ENCODE measurements at places on chromosomes 6 and 20.

GRCh38 chr6:72627539-72627938 is 5.7 kb downstream of the KCNQ5 start:
- DNase-seq: no peak

GRCh38 chr6:154602296-154602695 is 91.8 kb upstream of the CNKSR3 start:
- no peak for DNase-seq

DNA sequence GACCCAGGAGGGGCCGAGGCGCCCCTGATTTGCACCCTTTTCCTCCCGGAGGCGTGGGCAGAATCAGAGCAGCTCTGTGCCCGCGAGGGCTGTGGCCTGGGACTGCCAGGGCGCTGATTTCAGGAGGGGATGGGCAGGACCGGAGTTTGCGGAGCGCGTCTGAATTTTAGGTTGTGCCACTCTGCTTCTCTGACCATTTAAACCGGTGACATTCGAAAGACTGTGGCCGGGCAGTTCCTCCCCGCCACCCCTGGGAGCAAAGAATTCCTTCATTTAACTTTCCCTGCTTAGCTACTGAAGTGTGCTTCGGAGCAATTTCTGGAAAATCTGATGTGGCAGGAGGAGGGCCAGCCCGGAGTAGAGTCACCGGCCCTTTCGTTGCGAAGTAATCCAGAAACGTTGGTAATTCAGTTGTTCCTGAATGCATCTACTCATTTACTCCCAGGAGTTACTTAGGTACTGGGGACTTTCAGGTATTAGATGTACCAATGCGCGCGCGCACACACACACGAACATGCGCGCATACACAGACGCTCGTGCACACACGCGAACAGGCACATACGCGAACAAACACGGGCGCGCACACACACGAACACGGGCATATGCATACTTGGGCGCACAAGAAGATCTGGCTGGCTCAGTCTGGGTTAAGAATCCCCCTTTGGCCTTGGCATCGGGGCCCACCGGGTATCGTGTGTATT is 568 bp downstream of the CCDC170 start:
- DNase-seq: no peak

GRCh38 chr20:15556869-15557268 is 1016.4 kb downstream of the KIF16B start:
- no peak for DNase-seq

GRCh38 chr6:84639396-84639795 is 125.0 kb downstream of the TBX18 start:
- DNase-seq: no peak

DNA sequence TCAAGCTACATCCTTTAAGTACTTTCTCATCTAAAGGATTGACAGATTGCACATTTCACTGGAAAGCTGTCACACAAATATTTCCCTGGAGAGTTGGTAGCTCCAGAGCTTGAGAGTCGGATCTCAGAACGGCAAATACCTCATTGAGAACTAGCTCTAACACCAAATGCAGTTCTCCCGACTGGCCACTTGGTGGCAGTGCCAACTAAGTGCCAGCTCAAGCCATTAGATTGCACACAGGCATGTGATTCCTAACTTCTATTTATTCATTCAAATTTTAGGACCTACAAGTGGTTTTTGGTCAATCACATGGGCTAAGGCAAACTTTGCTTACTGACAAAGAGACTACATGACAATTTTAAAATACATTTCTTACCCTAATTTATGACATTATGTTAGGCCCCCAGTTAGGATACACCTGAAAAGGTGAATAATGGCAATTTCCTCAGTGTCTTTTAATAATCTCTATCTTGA is 7.9 kb upstream of the MCHR2 start:
- DNase-seq: no peak

DNA sequence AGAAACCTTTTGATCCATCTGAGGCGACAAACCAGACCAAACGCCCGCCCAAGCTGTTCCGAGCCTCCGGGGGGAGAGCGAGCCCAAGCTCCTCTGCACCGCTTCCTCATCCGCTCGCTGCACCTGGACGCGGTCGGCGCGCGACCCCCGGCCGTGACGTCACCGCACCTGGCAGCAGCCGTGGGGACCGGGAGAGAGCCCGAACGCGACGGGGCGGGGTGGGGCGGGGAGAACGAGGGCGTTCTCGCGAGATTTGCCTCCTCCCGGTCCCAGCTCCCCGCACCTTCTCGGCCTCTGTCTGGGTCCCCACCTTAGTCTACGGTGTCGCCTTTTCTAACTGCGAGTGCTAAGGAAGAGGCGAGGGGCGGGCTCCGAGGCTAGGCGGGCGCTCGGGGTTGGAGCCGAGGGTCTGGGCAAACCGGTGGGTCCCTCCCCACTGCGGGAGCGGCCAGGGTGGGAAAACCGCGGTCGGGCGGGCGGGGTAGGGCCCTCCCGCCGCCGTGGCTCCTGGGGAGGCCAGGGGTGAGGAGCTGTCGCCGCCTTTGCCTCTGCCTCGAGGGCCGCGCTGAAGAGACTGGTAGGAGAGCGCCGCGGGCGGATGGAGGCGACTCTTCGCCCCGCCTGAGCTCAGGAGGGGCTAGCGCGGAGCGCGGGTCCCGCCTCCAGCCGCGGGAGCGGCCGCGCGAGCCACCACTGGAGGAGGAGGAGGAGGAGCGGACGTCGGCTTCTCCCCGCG is at the start of gene CD2AP:
Gene CD2AP, plus strand, starts transcription at position 293 of the 736 bp plus-strand sequence. CDS start 456 bp downstream, outside the sequence.
- peak; percentile 46 for DNase-seq

DNA sequence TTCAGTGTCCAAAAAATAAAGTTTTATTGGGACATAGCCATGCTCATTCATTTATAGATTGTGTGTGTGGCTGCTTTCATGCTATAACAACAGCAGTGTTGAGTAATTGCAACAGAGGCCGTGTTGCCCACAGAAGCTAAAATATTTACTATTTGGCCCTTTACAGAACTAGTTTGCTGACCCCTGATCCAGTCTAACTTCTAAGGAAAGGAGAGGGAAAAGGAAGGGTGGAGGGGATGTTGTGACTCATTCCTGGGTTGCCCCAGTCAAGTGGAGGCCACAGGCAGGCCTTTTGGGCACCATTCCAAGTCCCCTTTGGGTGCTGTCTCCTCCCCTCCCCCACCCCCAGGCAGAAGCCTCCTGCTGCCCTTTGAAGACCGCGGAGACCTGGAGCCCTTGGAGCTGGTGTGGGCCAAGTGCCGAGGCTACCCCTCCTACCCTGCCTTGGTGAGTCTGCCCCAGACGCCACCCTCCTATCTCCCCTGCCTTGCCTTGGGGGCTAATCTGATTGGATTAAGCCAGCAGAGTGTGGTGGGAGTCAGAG is 28.4 kb downstream of the BRPF3 start:
- no peak for DNase-seq

DNA sequence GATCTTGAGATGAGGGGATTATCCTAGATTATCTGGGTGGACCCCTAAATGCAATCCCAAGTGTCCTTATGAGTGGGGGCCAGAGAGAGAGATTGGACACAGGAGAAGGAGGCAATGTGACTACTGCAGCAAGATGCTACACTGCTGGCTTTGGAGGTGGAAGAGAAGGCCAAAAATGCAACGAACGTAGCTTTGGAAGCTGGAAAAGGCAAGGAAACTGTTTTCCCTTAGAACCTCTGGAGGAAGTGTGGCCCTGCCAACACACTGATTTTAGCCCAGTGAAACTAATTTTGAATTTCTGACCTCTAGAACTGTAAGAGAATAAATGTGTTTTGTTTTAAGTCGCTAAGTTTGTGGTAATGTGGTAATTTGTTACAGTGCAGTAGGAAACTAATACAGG is 15.7 kb downstream of the PPARD start:
- DNase-seq: no peak

DNA sequence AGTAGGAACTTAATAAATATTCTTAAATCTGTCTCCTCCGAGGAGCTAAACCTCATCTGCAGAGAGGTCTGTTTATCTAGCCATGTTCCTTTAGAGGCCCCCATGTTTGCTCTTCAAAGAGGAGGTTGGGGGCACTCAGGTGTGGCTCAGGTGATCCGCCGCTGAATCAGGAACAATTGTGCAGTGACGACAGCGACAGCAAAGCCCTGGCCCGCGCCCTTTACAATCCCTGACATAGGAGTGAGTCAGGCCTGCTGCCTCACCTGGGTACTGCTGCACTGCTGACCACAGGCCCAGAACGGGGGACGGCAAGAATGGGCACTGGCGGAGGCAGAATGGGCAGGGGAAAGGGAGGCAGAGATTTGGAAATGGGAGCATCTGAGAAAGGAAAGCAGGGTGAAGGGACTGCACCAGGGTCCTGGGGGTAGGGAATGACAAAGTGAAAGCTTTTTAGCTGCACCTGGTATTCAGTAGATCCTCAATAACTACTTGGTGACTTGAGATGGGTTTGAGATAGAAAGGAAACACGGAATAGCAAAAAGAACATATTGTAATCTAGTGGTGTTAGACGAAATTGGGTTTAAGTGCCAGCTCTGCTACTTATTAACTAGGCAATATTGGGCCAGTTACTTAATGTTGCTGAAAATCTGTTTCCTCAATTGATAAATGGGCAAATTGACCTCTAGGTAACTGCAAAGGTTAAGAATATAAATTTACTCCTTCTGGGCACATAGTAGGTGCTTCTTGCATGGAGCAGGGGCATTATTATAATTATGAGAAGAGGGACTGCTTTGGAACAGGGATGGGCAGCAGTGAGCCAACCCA is 5.4 kb upstream of the IER3 start:
- DNase-seq: no peak

GRCh38 chr20:62361799-62362589 is 5.1 kb downstream of the LAMA5 start:
- no peak for DNase-seq

DNA sequence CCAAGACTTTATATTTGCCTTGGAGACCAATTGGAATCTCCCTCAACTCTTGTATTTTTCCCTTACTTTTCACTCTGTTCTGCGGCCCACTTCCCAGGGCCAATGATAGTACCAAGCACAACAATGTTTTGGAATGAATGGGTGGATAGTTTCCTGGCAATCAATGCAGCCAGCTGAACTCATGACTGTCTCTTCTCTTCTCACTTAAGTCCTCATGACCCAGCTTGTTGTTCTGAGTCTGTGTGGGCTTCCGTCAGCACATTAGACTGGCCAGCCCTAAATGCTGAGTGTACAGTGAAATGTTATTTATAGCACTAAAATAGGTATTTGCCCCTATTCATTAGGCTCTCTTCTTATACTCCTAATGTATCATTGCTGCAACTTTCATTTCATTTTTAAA is 5.6 kb upstream of the MBOAT1 start:
- no peak for DNase-seq

DNA sequence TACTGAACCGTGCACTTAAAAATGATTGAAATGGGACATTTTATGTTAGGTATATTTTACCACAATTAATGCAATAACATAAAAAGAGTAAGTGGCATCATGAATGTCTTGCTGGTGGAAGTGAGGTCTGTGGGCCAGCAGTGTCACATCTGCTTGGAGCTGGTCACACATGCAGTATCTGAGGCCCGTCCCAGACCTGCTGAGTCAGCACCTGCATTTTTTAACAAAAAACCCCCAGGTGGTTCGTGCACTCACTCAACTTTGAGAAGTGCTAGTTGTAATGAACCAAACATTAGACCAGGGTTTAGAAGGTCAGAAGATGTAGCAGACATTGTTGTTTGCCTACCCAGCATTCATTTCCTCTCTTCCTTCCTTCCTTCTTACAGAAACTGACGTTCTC is 21.0 kb downstream of the BANF2 start:
- DNase-seq: no peak

GRCh38 chr6:133079901-133080300 is 161.3 kb upstream of the EYA4 start:
- DNase-seq: no peak

- DNase-seq: no peak
Observed at GRCh38 chr6:53805016-53805415, 10.2 kb downstream of the LRRC1 start.

GRCh38 chr20:63314015-63314471 is 21.1 kb downstream of the COL20A1 start:
- DNase-seq: no peak

GRCh38 chr20:54250691-54251090 is 42.8 kb downstream of the PFDN4 start:
- DNase-seq: no peak

- peak; percentile 10 for DNase-seq
Observed at GRCh38 chr6:42104095-42104803, 38.2 kb downstream of the C6orf132 start.

- DNase-seq: no peak
Observed at GRCh38 chr20:53381568-53382262, 211.9 kb downstream of the ZNF217 start.

DNA sequence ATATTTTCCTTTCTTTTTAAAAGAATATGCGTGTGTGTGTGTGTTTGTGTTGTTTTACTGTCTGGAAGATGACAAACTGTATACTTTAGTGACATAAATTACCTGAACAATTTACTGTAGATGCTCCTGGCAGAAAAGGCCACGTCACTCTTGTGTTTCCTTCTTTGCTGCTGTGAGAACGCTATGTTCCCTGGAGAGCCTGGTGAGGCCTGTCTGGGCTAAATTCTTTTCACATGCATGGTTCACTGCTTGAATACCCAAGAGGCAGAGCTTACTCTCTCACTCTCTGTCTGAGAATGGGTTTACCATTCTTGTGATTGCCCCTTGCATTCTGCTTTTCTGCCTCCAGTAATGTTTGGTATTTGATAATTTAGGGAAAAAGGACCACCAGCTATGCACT is 64.3 kb downstream of the EDN1 start:
- DNase-seq: no peak

DNA sequence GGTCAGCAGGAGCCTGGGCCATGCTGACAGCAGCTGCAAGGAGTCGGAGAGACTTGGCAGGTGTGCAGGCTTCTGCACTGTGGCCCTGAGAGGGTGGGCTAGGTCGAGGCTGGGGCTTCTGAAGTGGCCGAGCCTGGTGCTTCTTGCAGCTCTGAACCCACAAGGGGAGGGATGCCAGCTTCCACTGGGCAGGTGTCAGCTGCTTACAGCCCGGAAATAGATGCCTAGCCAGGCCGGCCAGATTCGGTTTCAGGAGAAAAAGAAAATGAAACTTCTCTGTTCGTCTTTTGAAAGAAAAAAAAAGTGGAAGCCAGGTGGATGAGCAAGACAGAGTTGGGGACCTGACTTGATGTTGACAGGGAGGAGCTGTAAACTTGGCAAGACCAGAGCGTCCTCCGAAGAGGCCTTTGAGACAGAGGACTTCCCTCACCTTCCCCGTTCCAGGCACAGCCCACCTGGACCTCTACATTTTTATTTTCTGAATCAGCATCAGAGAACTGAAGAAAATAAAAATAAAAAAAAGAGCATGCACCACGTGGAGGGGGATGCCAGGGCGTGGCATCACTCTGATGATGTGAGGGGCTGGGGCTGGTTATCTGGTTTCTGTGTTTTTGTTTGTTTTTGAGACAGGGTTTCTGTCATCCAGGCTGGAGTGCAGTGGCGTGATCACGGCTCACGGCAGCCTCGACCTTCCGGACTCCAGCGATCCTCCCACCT is at the start of gene ZBP1:
Gene ZBP1, minus strand, starts transcription at position 153 of the 717 bp plus-strand sequence. Its CDS starts 131 bp downstream, at position 22.
- no peak for DNase-seq

GRCh38 chr6:70414813-70415212 is 1.5 kb downstream of the FAM135A start:
- no peak for DNase-seq

GRCh38 chr6:125918230-125918629 is 38.3 kb upstream of the HINT3 start:
- DNase-seq: no peak

DNA sequence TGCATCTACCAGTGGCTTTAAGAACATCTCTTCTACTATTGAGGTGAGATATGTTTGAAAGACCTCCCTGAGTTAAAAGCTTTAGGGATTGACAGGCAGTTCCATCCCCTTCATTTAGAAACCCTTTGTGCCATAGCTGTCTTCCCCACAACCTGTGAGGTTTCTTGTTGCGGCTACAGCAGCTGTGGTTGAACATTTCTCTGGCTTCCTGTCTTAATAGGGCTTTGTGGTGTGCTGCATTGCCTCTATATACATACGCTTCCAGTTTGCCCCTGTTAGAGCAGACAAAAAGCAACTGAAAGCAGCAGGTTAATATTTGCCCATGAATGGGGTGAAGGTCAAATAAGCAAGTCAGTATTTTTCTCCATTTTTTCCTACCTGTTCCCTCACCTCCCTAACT is 210.2 kb downstream of the TMEM200A start:
- no peak for DNase-seq

Data from GF-D8 (cell line).